Naive thymus-derived CD8-positive, alpha-beta T cell (primary cell): ENCODE measurements at places on chromosomes 6 and 20.

DNA sequence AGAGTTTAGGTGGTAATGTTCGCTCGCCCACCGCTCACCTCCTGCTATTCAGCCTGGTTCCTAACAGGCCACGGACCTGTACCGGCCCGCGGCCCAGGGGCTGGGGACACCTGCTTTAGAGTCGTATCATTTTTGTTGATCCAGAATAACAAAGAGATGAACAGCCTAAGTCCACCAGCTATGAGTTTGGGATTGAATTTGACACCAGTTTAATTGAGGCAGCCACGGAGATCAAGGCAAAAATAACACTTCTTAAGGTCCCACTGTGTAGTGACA, 108.5 kb downstream of the TSHZ2 start:
- no peak for DNase-seq

GRCh38 chr20:61387204-61387953, 135.3 kb downstream of the CDH4 start:
- no peak for DNase-seq

DNA sequence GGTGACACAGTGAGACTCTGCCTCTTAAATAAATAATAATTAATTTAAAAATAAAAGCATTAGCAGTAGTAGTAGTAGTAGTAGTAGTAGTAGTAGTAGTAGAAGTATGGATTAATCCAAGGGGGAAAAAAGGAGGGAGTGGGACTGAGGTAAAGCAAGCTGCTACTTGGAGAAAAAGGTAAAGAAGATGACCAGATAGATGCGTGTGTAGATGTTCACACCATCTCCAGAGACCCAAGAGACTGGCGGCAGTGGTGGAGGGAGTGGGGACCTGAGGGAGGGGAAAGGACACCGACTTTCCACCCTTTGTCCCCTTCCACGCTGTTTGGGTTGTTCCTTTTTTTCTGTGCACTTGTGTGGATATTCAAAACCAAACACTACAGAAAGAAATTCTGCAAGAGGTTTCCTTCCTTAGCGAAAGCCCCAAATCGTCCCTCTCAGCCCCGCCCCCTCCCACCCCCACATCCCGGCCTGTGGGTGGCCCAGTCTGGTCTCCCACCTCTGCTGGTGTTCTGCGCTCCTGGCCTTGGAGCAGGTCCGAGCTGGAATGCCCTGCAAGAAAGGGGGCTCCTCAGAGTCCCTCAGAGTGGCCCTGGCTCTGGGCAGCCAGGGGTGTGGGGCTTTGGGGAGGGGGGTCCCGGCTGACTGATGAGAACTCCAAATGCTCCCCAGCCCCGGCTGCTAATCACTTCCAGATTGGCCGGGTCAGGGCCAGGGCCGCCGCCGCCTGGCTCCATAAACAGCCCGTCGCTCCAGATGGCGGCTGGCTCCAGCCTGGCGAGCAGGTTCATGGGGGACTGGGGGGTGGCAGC, 60.2 kb downstream of the UBE2V1 start:
- no peak for DNase-seq

DNA sequence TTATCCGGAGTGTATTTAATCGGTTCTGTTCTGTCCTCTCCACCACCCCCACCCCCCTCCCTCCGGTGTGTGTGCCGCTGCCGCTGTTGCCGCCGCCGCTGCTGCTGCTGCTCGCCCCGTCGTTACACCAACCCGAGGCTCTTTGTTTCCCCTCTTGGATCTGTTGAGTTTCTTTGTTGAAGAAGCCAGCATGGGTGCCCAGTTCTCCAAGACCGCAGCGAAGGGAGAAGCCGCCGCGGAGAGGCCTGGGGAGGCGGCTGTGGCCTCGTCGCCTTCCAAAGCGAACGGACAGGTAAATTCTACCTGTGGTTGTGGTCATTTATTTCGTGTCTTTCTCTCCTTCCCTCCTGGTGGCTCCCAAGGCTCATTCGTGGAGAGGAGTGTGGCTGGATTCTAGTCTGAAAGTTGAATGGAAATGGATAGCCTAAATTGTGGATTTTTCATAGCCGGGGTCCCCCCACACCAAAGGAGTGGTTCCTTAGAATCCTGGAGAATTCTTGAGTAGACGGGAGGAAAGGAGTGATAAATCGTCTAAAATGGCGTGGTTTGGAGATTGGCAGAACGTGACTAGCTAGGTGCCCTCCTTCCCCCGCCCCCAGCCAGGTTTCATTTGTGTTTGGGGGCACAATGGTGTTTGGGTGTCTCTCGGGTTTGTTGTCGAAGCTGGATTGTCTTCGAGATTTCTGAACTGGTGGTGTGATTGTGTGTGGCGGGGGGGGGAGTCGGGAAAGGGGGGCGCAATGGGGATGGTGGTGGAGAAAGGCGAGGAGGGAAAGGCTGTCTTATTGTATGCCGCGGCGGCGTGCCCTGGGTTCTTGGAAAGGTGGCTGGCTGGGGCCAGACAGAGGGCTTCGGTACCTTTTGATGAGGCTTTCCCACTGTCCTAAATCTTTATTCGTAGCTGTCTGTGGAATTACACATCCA, 673 bp downstream of the MARCKS start:
- DNase-seq = no peak

- no peak for DNase-seq
Measured at GRCh38 chr6:33571637-33572316, 8.3 kb downstream of the BAK1 start.

DNA sequence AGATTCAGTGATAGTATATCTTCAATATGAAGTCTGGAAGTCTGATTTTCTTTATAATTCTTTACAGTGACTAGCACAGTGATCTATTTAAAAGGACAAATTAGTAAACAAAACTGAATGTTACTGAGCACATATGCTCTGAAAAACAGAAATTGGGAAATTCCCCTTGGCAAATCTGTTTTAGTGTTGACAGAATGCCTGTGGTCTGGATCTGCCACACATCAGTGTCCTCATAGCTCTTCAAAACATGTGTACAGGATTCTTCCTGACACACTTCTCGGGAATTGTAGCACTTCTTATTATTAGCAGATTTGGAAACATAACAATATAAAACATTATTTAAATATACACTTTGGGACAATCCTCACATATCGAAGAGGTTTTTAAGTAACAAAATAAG, 354.3 kb downstream of the COL12A1 start:
- DNase-seq = no peak

- DNase-seq = no peak
Measured at GRCh38 chr20:2606507-2607006, 45.9 kb upstream of the NOP56 start.

GRCh38 chr6:115783402-115784061, 277.2 kb downstream of the FRK start:
- DNase-seq = no peak

DNA sequence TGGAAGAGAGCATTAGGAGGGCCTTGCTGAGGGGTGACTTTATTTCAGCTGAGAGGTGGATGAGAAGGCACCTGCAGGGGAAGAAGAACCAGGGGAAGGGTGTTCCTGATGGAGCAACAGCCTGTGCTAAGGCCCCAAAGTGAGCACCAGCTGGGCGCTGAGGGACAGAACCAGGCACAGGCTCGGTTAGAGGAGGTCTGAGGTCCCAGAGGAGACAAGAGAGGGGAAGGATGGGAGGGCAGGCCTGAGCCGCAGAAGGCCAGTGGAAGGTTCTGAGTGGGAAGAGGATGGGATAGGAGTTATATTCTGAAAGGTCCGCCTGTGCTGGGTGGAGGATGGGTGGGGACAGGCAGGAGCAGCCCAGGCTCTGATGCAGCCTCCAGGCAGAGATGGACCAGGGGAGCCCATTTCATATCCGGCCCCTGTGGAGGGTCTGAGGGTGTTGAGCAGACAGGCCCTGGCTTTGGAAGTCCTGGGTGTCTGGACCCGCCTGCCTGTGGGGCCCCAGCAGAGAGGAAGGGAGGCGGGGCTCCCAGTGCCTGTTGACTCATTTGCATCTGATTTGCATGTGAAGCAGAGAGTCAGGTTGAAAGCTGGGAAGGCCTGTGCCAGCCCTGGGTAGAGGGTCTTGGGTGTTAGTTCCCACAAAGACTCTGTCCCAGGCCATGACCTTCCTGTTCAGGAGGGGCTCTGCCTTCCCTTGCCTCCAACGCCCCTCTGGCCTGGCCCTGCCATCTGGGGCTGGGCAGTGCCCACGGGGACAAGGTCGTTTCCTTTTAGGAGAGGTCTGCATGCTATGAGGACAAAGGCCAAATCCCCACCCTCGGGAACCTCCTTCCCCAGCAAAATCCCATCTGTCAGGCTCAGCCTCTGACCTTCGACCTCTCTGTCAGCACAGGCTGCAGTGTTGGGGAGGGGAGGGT, 10.6 kb upstream of the FAM110A start:
- no peak for DNase-seq
